Anterior cingulate cortex (tissue), 58 donors: ENCODE measurements at places on chromosomes 11 and 22.
A peak's percentile ranks its signal among the peaks of the same experiment; 100 is the strongest.

DNA sequence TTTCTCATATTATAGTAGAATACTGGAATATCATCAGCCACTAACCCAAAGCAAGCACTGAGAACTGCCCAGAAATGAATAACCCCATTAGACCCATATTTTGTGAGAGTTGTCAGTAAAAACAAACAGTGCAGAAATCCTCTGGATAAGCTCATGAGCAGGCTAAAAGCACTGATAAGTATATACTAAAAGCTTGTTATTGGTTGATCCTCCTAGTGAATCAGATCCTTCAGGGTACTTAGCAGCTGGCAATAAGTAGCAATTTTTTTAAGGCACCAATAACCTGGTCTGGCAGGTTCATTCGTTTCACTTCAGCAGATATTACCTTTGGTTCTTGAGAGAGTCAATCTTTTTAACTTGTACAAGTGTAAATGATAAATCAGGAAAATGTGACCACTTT lies 1.2 kb downstream of the NOX4 start:
- DNase-seq, result no peak

DNA sequence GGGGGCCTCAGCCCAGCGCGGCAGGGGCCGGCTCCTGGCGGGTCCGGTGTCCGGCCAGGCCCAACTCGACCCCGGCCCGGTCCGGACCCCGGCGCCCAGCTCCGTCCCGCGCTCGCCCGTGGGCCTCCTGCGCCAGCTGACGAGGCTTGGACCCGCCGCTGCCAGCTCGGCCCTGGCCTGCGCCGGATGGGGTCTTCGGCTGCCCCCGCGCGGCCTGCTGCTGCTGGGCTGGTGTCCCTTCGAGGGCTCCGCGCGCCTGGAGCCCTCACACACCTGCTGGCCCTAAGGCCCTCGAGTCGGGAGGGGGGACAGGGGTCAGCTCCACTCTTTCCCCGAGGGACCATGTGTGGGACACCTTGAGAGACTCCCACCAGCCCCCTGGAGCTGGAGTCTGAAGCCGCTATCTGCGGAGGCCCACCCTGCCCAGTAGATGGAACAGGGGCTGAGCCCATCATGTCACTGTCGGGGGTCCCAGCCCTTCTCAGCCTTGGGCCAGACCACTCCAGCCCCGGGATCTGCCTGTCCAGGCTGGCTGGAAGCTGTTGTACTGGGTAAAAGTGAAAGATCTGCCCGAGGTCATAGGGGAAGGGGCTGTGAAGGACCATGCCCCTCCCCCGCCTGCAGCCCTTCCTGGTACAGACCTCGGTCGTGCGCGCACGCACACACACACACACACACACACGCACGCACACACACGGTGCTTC lies 768 bp upstream of the CDKN1C start:
- peak; percentile 32 for DNase-seq

GRCh38 chr22:40922484-40923303 lies 28.5 kb upstream of the RBX1 start:
- no peak for DNase-seq

GRCh38 chr11:3139086-3139440 lies 26.0 kb downstream of the OSBPL5 start:
- DNase-seq, result no peak

DNA sequence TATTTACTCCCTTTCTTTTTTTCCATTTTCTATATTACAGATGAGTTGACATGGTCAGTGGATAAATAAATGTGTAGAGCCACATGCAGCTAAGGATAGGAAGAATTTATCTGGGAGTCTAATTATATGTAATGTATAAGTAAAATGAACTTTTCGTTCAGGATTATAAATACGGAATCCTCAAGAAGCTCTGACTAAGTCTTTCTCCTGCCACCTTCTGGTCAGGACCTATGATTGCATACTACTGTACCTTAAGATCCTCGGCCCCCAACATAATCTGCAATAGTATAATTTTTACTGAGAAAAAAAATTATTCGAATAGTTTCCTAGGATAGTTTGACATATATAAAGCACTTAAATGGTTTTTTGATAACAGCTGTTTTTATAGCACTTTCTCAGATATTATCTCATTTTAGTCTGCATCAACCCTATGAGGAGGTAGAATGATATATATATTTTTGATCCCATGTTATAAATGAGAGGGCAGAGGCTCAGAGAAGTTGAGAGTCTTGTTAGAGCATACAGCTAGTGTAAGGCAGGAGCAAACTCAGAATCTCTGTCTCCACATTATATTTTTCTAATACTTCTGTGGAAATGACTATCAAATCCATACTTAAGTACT lies 36.1 kb downstream of the CCDC90B start:
- DNase-seq, result no peak

- no peak for DNase-seq
These were observed 213.3 kb downstream of the ETS1 start for GRCh38 chr11:128374026-128374425.

GRCh38 chr11:59247531-59248227 lies 35.0 kb upstream of the MPEG1 start:
- DNase-seq, result no peak

- no peak for DNase-seq
These were observed 87.6 kb downstream of the STIM1 start for GRCh38 chr11:3942956-3943497.

DNA sequence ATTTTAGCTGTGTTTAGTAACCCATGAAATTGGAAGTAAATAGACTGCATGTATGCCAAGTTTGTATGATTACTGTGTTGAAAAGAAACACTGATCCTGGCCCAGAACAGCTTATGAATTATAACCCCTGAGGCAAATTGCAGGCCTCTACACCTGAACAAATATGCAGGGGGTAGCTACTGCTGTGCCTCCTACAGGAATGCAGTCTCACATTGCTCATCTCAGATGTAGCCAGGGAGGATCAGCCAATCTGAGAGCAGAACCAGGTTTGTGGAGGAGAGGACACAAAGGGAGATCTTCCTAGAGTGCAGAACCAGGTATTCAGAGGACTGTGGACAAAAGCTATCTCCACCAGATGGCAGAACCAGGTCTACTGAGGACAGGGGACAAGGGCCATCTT lies 442.2 kb upstream of the DDI1 start:
- no peak for DNase-seq

GRCh38 chr11:46388619-46389449 lies 2.7 kb downstream of the CHRM4 start:
- DNase-seq, result no peak

DNA sequence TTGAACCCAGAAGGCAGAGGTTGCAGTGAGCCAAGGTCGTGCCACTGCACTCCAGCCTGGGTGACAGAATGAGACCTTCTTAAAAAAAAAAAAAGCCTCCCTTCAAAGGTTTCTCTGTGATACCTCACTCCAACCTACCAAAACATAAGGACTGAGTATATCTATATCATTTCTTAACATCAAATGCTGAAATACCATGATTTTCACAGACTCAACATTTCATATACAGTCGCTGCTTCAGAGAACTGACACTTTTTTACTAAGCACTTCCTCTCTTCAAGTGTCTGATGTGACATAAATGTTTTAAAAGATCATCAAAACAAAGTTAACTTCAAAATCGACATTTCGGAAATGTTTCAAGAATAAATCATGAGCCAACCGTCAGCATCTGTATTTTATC lies 12.0 kb downstream of the PRR14L start:
- no peak for DNase-seq
